CD4-positive, alpha-beta T cell treated with Interleukin-6 at 100 ng/mL for 8 hours (primary cell): ENCODE measurements at places on chromosomes 7 and 10.

DNA sequence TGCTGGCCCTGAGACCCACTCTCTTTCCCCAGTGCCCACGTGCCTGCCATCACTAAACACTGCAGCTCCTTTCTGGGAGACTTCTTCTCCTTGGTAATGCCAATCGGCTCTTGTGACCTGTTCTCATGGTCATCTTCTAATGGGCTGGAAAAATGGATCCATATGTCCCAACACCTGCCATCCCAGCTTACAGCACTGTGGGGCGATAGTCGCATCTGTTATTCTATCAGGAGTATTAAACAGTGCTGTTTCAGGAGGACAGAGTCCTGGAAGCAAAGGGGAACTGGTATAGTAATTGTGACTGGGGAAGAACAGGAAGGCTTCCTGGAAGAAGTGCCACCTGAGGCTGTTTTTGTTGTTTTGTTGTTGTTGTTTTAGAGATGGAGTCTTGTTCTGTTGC lies 411.2 kb downstream of the GLRX3 start:
- no peak for DNase-seq

- no peak for DNase-seq
Observed at GRCh38 chr7:21276471-21277035, 151.3 kb upstream of the SP4 start.

GRCh38 chr10:78377356-78377755 lies 343.7 kb downstream of the RPS24 start:
- DNase-seq: no peak

- DNase-seq: no peak
Observed at GRCh38 chr7:102836191-102836919, 76.4 kb upstream of the LRRC17 start.

DNA sequence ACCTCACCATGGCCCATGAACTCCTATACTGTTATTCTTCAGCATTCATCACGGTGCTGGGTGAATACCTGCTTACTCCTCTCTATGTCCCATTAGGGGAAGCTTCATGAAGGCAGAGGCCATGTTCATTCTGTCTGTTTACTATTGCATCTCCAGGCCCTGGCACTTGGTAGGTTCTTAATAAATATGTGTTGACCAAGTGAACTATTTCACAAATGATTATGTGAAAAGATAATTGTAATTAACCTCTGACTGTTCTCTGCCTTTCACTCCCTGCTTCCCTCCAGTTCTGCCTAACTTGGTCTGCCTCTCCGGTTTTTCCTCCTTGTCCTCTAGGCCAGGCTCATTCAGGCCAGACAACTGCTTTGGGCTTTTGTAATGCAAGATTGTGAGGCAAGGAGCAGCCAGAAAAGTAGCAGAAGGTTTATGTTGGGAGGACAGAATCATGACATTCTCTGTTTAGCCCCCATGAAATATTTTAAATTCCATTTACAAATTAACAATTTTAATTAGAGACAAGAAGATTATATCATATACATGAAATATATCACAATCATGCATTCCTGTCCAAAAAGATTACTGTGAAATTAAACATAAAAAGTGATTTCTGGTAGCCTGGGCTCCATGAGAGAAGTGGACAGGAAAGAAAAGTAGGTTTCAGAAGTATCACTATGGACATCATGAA lies 42.1 kb upstream of the PLXNA4 start:
- no peak for DNase-seq
